ENCODE measurements at places on chromosomes 7 and 10.

DNA sequence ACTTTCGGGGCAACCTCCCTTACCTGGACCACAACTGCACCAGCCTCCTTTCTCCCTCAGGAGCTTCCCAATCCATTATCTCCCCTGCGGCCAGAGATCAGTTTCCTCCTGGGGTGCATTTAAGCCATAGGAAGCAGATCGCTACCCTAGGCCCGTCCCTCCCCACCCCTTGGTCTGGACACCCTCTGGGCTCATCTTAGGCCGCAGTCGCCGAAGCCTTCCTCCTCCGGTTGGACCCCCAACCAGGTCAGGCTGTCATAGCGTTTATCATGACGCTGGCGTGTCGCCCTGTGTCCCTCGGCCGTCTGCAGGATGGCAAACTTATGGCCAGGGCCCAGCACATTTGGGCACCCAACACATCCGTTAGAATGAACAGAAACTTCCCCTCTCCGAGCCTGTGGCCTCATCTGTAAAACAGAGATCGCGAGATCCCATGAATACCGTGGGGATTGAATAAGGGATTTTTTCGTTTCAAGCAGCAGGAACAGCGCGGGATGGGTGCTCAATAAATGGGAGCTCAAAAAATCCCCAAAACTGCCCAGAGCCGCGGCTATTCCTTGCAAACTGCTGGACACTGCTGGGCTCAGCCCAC lies 669 bp upstream of the AP5Z1 start:
- peak; percentile 80 for DNase-seq

GRCh38 chr7:26515314-26515842 lies 223.7 kb downstream of the SNX10 start:
- no peak for DNase-seq

DNA sequence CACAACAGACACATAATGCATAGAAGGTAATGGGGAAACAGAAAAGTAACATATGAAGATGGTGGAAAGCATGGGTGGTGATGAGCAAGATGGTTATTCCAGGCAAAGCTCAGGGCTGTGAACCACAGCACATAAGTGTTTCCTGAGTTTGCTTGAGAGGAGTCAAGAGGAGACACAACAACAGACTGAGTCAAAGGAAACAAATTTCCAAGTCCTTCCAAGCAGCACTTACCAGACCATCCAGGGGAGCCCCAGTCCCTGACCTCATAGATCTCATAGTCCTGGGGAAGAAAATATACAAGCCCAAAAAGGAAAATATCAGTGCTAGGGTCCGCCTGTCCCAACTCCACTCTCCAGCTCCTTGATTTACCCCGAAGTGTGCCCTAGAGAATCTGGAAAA lies 216.6 kb upstream of the FZD1 start:
- no peak for DNase-seq

GRCh38 chr10:7485799-7486198 lies 75.0 kb upstream of the SFMBT2 start:
- DNase-seq, result no peak

- DNase-seq, result no peak
Measured at GRCh38 chr7:68269405-68269804, 1272.8 kb downstream of the TYW1 start.

DNA sequence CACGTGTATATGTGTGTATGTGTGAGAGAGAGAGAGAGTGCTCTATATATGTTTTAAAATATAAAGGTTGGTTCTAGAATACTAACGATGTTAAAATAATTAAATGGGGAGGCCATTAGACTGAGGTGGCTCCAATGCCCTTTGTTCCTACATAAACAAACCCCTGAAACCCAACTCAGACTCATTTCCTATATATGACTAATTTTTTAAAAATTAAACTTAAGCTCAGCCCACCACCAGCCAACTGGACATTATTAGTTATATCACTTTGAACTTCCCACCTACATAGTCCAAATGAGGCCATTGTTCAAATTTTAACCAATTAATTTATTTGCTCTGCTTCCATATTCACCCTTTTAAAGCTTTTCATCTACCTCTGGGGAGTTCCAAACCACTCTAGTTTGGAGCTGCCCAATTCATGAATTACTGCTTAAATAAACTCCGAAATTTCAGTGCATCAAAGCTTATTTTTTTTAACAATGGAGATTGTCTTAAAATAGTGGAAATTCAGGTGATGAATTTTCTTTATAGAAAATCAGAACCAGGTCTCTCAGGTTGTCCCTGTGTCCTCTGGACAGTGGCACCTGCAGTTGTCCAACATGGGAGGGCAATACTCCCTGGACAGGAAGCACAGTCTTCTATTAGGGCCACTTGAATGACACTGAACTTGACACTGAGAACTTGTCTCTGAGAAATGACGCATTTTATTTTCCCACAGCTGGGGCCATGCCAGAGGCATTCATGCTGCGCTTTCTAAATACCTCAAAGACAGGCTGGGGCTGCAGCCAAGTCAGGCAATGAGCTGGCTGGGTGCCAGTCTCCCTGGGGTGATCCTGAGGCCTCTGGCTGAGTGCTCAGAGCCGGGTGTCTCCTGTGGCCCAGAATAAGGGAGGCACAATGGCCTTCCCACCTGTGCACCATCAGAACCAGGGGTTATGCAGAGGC lies 109.5 kb upstream of the TMEM72 start:
- DNase-seq, result no peak

DNA sequence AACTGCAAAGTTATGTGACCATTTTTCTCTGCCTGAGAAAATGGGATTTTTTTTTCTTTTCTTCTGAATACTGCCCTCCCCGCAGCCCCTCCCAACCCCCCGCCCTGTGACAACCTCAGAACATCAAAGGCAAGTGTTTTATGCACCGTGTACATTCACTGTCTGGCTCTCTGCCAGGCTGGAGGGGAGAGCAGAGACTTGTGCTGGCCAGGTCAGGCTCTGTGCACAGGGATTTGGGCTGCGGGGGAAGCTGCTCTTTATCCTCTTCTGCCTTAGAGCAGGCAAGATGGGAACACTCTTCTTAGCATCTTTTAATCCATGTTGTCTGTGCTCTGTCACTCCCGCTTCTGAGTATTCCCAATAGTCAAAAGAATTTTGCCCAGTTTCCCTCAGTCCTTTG lies 195.1 kb downstream of the CCSER2 start:
- no peak for DNase-seq

DNA sequence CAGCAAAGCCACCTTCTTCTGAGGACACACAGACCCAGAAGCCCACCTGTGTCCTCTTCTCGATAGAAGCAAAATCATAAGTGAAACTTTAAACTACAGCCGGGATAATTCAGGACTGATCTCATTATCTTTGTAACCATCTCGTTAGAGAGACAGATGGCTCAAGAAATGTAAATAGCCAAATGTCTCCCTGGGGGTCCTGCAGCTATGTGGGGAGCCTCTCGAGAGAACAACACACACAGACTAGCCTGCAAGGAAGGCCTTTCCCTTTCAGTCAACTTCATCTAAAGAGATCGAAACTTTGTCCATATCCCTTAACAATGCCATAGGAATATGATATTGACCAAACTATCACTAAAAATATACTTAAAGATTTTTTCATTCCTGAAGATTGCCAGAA lies 93.5 kb downstream of the VWC2 start:
- DNase-seq, result no peak

DNA sequence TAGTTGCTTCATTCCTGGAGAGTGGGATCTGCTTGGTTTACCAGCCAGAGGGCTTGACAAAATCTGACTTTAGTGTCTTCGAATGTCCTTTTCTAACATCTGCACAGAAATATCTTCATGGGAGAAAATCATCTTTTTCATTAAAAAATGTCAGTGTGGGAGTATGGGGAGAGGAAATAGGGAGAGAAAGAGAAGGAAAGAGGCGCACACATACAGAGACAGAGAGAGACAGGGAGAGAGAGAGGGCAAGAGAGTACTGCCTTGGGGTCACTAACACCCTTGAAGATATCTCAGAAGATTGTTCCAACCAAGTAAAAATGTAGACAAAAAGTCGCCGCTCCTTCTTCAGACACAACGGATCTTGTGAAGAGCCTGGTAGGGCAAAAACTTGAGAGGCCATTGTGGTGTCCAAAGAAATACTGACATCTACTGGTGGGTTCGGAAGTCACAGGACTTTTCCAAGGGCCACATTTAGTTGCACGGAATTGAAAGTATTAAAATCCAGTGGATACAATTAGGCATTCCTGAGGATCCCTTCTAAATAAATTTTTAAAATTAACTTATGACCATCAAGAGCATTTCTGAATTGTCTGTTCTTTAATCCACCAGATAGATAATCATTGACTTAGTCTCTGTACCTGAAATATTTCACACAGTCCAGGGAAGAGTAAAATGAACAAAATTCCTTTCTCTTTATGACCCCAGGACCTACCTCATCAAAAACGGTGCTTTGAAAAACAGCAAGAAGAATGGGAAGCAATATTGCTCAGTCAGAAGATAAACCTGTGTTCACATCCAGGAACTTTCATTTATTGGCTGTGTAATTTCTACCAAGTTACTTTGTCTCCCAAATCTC lies 29.7 kb downstream of the VIM start:
- peak; percentile 71 for DNase-seq

DNA sequence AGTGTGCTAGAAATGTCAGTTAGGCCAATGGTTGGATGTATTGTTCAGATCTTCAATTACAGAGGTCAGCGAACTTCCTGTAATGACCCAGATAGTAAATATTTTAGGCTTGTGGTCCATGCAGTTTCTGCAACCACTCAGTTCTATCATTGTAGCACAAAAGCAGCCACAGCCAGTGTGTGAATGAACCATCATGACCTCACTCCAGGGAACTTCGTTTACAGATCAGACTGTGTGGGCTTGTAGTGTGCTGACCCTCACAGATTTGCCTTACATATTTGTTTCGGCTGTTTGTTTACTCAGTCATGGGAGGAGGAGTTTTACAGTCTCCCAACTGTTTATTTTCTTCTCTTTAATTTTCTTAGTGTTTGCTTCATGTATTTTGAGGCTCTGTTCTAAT lies 55.4 kb downstream of the LANCL2 start:
- DNase-seq, result no peak

- DNase-seq, result peak; percentile 45
Measured at GRCh38 chr10:23994459-23995046, 214.4 kb upstream of the KIAA1217 start.

DNA sequence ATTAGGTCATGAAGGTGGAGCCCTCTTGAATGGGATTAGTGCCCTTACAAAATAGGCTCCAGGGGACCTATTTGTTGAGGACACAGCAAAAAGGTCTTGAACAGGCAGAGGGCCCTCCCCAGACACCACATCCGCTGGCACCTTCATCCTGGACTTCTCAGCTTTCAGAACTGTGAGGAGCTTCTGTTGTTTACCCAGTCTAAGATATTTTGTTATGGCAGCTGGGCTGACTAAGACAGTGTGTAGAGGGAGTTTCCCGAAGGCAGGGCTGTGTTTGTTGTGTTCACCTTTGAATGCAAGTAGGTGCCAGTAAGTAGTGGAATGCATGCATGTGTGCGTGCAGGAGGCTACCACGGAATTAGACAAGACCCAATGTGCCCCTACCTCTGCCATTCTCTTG lies 106.7 kb downstream of the PTPRE start:
- no peak for DNase-seq

- DNase-seq, result no peak
Measured at GRCh38 chr10:58909881-58910280, 266.6 kb upstream of the PHYHIPL start.

GRCh38 chr7:157488966-157489365 lies 152.2 kb downstream of the DNAJB6 start:
- DNase-seq, result no peak

DNA sequence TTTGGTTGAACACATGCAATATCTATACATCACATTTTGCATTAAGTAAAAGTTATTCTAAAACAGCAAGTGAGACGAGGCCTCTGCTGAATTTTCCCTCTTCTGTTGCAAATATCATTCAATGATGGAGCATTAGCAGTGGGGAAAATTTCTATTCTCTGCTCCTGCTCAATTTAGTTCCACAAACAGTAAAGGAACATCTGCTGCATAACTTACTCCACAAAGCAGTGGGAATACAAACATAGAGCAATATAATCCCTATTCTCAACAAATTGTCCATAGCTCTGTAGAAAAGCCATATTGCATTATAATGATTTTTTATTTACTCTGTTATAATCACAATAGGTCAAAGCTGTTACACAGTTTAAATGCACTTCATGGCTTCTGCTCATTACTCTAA lies 5.9 kb downstream of the AGR3 start:
- DNase-seq, result no peak

- no peak for DNase-seq
Measured at GRCh38 chr10:132807621-132808049, 21.7 kb upstream of the NKX6-2 start.

GRCh38 chr7:30119890-30120577 lies 14.8 kb upstream of the MTURN start:
- no peak for DNase-seq

DNA sequence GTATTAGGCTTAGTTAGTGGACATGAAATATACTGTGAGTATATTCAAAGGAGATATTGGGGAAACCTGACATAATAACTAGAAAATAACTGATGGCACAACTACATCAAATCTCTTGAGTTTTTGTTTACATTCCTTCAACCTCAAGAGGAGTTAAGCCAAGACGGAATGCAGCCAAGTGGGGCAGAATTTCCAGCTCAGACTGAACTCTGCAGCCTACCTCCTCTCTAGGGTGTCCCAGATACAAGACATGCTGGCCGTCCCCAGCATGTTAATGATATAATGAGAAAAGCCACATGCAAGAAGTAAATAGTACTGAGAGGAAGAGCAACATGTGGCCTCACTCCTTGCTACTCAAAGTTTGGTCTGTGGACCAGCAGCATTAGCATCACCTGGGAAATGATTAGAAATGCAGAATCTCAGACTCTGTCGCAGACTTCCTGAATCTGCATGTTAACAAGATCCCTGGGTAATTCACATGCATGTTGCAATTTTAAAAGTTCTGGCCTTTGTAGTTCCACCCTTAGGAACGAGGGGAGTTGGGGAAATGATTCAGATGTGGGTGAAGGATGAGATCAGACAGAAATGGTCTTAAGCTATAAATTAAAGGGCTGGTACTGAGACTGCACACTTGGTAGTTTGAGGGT lies 118.4 kb upstream of the CACUL1 start:
- no peak for DNase-seq

- peak; percentile 78 for DNase-seq
Measured at GRCh38 chr10:70549962-70550458, 52.5 kb downstream of the PRF1 start.

All from NB4 (cell line).